Activated CD4-positive, alpha-beta memory T cell treated with anti-CD3 and anti-CD28 coated beads, Interleukin-2, amount 10 ng/mL, durations not matched to agents 7 days and 5 days (primary cell): ENCODE measurements at places on chromosomes 12 and 14. TPM values are rescaled to one million over a fixed set of nuclear protein-coding genes. Genes with fewer than 3 reads are reported as not detected.
A peak's percentile ranks its signal among the peaks of the same experiment; 100 is the strongest.

GRCh38 chr14:71751264-71751663 is 181.0 kb upstream of the RGS6 start:
- H3K36me3 ChIP-seq: peaks cover 9% of the 10 kb centered on the region
- no peaks in the 10 kb centered on the region for H3K27me3 ChIP-seq
- H3K4me1 ChIP-seq: peaks cover 17% of the 10 kb centered on the region
- no peak overlapping the region for H3K4me3 ChIP-seq

GRCh38 chr14:100241279-100241678 is 2.3 kb downstream of the YY1 start:
- H3K36me3 ChIP-seq: peaks cover 44% of the 10 kb centered on the region
- H3K4me1 ChIP-seq: peaks cover 51% of the 10 kb centered on the region
- peak overlapping the region; percentile 89 for H3K4me3 ChIP-seq

DNA sequence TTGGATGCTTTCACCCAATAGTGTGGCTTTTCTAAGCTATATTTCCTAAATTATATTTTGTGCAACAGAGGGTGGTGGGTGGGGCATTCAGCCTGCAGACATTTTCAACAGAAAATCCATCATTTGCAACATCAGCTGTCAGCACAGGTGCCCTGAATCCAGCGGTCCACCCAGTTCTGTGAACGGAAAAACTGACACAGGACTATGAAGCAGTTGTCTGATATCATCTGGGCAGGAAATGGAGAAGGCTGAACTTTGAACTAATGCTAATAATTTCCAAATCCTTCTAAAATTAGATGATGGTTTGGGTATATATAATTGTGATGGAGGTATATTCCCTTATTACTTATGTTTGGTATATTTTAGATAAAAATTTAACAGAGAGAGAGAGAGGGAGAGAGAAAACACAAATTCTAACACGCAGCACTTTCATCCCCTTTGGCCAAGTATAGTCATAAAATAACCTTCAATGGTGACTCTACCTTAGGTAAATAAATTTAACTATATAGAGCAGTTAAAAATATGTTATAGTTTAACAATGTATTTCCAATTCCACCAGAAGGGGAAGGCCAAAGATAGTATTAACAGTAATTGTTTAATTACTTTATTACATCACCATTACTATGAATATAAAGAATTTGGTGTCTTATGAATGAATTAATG is 58.3 kb upstream of the PTPRB start:
- H3K36me3 ChIP-seq: no peaks in the 10 kb centered on the region
- no peaks in the 10 kb centered on the region for H3K27me3 ChIP-seq

DNA sequence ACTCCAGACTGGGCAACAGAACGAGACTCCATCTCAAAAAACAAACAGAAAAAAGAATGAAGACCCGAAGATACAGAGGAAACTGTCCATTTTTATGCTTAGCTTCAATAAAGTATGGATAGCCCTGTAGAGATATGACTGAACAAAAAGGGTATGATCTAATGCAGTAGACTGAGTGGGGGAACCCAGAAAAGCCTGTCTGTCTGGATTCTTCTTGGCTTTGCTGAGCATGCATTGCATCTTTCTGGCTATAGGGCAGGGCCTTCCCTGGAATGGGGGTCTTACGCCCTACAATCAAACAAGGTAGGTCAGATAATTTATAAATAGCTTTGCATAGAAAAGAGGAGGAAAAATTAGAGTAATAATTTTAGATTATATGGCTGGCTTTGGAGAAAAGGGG is 10.1 kb downstream of the MIA2 start:
- H3K4me3 ChIP-seq: no peak overlapping the region
- H3K27ac ChIP-seq: no peak overlapping the region
- peaks cover 7% of the 10 kb centered on the region for H3K27me3 ChIP-seq
- DNase-seq: no peak

DNA sequence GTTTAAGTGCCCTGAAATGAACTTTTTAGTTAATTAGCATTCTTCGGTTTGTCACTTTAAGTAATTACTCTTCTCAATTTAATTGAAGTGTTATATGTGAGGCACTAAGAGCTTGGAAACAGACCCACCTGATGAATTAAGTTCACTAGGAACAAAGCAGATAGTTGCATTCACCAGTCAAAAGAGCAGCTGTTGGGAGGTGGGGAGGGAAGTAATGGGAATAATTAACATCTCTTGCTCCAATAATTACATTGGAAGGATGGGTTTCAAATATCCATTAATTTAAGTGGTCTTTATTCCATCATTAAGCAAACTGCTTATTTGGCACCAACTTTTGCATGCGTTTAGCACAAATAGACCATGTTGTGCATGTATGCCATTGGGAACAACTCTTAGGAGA is 667.2 kb downstream of the GALC start:
- H3K27me3 ChIP-seq: no peaks in the 10 kb centered on the region
- DNase-seq: no peak

DNA sequence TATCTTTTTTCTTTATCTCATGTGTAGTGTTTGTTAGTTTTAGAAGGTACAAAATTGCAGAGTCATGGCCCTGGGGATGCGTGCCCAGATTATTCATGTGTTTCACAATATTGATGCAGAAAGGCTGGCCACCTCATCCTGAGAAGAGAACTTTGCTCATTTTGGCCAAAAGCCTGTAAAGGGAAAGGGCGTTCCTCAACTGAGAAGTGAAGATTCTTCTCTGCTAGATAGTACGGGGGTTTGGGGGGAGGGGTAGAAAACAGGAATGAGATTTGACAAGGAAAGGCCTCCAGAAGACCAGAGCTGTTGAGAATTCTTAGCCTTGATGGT is 1.7 kb downstream of the MGST1 start:
- DNase-seq: no peak
- no peaks in the 10 kb centered on the region for H3K27me3 ChIP-seq
- no peak overlapping the region for H3K27ac ChIP-seq
- H3K4me1 ChIP-seq: no peaks in the 10 kb centered on the region
- H3K36me3 ChIP-seq: no peaks in the 10 kb centered on the region

- peaks cover 12% of the 10 kb centered on the region for H3K4me1 ChIP-seq
- peaks cover 7% of the 10 kb centered on the region for H3K27me3 ChIP-seq
- H3K36me3 ChIP-seq: no peaks in the 10 kb centered on the region
- H3K27ac ChIP-seq: no peak overlapping the region
- no peak for DNase-seq
Observed at GRCh38 chr12:109762673-109763191, 49.1 kb downstream of the FAM222A start.

DNA sequence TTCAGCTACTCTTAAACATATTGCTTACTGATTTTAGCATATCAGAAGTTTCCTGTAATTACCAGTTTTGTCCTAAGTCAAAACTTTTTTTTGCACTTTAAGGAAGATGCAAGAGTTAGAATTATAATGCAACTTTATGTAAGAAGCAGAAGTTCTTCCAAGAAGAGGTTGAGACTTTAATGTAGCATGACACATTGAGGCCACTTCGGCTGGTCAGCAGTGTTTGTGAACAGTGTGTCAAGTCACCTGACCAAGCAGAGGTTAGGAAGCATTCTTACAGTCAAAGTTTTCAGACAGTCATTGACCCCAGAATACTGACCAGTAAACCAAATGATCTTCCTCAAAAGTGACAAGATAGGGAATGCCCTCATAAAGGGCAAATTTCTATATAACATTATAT is 15.2 kb downstream of the FGFR1OP2 start:
- H3K4me3 ChIP-seq: no peak overlapping the region
- DNase-seq: no peak
- H3K27ac ChIP-seq: no peak overlapping the region
- no peaks in the 10 kb centered on the region for H3K27me3 ChIP-seq

GRCh38 chr14:45028107-45028626 is 55.7 kb upstream of the PRPF39 start:
- H3K27ac ChIP-seq: no peak overlapping the region
- no peak overlapping the region for H3K4me3 ChIP-seq
- no peaks in the 10 kb centered on the region for H3K36me3 ChIP-seq
- H3K4me1 ChIP-seq: no peaks in the 10 kb centered on the region

DNA sequence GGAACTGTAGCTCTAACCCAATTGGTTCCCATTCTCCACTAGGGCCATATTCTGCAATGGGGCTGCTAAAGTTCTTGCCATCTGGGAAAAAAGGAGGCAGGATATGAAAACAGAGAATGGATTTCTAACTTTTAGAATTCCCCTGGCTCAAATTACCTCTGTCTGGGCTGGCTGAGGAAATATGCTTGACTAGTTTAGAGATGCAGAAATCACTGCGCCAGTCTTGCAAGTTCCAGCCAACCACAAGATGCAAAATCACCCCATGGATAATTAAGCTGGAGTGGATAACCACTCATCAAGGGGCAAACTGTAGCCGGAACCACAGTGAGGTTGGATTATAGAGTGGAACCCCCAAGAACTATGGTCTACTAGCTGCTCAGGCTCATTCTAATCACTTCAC is 126.3 kb downstream of the RALGAPA1 start:
- DNase-seq: no peak
- no peak overlapping the region for H3K4me3 ChIP-seq
- H3K36me3 ChIP-seq: no peaks in the 10 kb centered on the region

- H3K4me3 ChIP-seq: no peak overlapping the region
- H3K27me3 ChIP-seq: no peaks in the 10 kb centered on the region
- no peaks in the 10 kb centered on the region for H3K4me1 ChIP-seq
Observed at GRCh38 chr14:104473244-104473565, 106.4 kb upstream of the C14orf180 start.

- no peaks in the 10 kb centered on the region for H3K27me3 ChIP-seq
- peak overlapping the region; percentile 96 for H3K27ac ChIP-seq
- H3K36me3 ChIP-seq: peaks cover 13% of the 10 kb centered on the region
- DNase-seq: peak; percentile 43
- H3K4me1 ChIP-seq: peaks cover 39% of the 10 kb centered on the region
- peak overlapping the region; percentile 87 for H3K4me3 ChIP-seq
Observed at GRCh38 chr12:11650286-11651281, 1.1 kb downstream of the ETV6 start.

- H3K36me3 ChIP-seq: no peaks in the 10 kb centered on the region
- H3K4me3 ChIP-seq: no peak overlapping the region
- no peak for DNase-seq
- no peaks in the 10 kb centered on the region for H3K4me1 ChIP-seq
- no peaks in the 10 kb centered on the region for H3K27me3 ChIP-seq
Observed at GRCh38 chr14:53742233-53742620, 214.4 kb downstream of the BMP4 start.

DNA sequence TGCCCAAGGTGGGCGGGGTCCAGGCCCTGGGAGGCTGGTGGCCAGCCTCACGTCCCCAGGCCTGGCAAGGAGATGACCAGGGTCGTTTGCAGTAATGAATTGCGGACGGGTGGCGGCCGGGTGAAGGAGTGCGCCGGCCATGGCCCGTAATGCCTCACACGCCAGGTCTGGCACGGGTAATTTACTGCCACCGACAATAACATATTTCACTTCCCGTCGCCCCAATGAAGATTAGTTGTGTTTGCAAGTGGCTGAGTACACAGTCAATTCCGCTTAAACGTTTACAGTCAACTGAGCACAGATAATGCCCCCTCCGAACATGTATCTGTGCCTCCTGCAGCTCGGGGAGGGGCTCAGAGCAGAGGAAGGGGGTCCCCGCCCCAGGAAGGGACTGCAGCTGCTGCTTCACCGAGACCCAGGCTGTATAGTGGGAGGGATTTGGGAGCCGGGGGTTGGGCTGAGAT is 48.3 kb downstream of the MVK start:
- no peaks in the 10 kb centered on the region for H3K4me1 ChIP-seq
- no peaks in the 10 kb centered on the region for H3K36me3 ChIP-seq
- DNase-seq: no peak
- no peak overlapping the region for H3K27ac ChIP-seq

- H3K4me1 ChIP-seq: peaks cover 31% of the 10 kb centered on the region
- no peaks in the 10 kb centered on the region for H3K36me3 ChIP-seq
- peak overlapping the region; percentile 77 for H3K27ac ChIP-seq
- peak overlapping the region; percentile 93 for H3K4me3 ChIP-seq
- DNase-seq: no peak
Observed at GRCh38 chr12:30754383-30754749, 385 bp downstream of the CAPRIN2 start.

DNA sequence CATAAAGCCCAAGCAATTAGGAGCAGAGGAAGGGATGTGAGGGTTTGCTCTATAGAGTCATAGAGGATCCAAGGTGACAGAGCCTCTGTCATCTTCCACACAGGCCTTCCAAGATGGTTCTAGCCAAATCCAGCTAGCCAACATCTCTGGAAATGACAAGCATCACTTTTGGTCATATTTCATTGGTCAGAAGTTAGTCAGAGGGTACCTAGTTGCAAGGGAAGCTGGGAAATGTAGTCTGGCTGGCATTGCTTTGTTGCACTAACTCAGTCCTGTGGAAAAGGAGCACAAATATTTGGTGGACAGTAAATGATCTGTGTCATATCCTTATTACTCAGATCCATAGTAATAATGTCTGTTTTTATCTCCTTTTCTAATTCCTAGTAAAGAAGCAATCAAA is 715.7 kb downstream of the NRXN3 start:
- DNase-seq: no peak
- H3K27ac ChIP-seq: no peak overlapping the region
- H3K36me3 ChIP-seq: no peaks in the 10 kb centered on the region

GRCh38 chr12:128383357-128383937 is 116.5 kb downstream of the TMEM132C start:
- H3K4me3 ChIP-seq: no peak overlapping the region
- H3K36me3 ChIP-seq: no peaks in the 10 kb centered on the region
- no peaks in the 10 kb centered on the region for H3K4me1 ChIP-seq

- no peak overlapping the region for H3K4me3 ChIP-seq
- peaks cover 12% of the 10 kb centered on the region for H3K27me3 ChIP-seq
- DNase-seq: no peak
- no peaks in the 10 kb centered on the region for H3K4me1 ChIP-seq
Observed at GRCh38 chr12:25263594-25263993, 12.9 kb upstream of the KRAS start.

DNA sequence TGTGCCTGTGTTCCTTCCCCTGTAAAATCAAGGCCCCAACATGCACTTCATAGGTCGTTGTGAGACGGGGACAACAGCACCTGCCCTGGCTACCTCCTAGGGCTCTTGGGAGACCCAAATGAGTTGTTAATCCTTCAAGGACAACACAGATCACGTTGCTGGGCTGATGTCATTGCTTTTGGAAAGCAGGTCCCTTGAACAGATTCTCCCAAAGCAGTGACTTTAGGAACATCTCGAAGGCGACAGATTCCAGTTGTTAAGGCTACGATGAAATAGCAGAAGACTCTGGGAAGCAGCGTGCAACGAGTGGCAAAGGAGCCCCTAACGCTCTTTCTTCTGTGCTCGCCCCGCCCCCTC is 26.2 kb upstream of the MAP1LC3B2 start:
- H3K4me1 ChIP-seq: peaks cover 36% of the 10 kb centered on the region
- no peak overlapping the region for H3K27ac ChIP-seq
- peaks cover 16% of the 10 kb centered on the region for H3K27me3 ChIP-seq
- peak overlapping the region; percentile 24 for H3K4me3 ChIP-seq

DNA sequence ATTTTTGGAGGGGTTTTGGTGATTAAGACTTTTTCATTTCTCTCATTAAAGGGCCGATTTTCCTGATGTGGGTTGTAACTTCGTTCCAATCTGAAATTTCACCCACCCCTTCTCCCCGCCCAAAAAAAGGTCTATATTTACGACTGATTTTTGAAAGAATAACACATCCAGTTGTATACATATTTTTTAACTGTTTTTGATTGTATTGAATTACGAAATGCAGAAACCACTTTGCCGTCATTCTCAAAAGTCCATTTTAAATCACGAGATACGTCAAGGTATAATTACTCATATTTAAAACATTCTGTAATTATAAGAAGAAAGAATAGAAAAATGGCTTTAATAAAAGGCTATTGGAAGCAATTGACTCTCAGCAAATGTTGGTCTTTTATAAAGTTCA is 520.7 kb downstream of the MED13L start:
- DNase-seq: no peak
- no peaks in the 10 kb centered on the region for H3K36me3 ChIP-seq
- H3K4me1 ChIP-seq: no peaks in the 10 kb centered on the region
- no peak overlapping the region for H3K4me3 ChIP-seq
- H3K27ac ChIP-seq: no peak overlapping the region

GALNT6 gene
- total RNA-seq: 17.8 TPM

OTUB2 gene
- 7.3 TPM for total RNA-seq

SPIC gene
- total RNA-seq: not detected
